ENCODE measurements at places on chromosomes 4 and X.

- peak; percentile 6 for DNase-seq
These were observed 2184.4 kb upstream of the TENM3 start for GRCh38 chr4:180058691-180059215.

DNA sequence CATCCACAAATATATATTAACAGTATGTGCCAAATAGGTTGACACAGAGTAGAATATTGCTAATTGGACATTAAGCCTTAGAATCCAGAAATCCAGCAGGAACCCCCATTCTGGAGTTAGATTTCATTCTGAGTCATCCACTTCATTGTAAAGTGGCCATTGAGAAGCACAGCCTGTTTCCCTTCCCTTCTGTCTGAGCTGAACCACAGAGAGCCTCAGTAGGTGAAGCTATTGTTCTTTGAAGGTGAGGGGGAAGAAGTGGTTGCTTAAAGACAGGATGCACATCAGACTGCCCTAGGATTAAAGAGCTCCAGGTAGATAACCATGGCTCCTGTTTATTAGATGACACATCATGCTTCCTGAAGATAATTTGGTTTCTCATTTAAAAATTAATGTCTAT, 30.6 kb upstream of the MCF2 start:
- DNase-seq: peak; percentile 2

GRCh38 chr4:5798462-5798861, 87.5 kb downstream of the EVC start:
- no peak for DNase-seq

DNA sequence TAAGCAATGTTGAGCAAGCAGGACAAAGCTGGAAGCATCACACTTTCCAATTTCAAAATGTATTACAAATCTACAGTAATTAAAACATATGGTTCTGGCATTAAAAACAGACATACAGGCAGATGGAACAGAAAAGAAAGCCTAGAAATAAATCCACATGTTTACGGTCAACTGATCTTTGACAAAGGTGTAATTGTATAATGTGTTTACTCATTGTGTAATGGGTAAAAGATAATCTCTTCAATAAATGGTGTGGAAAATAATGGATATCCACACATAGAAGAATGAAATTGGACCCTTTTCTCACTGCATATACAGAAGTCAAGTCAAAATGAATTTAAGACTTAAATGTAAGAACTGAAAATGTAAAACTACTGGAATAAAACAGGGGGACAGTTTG, 394.2 kb downstream of the ANKRD50 start:
- DNase-seq: no peak

- no peak for DNase-seq
These were observed 67.4 kb downstream of the ZNF182 start for GRCh38 chrX:47936224-47936939.

DNA sequence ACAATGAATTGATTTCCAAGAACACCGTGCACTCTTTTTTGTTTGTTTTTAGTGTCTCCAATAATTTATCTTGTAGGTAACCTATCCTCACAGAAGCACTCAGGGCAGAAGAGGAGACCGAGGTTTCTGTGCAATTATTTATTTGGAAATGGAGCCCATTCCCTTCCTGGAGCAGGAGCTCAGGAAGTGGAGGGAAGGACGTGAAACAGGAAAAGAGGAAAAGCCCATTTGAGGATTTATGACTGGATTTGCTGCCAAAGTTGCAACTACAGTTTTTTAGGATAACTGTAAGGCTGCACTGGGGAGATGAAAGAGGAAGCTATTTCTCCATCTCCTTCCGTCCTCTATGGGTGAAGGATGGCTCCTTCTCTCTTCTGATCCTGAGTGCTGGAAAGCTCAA, 31.7 kb upstream of the MXRA5 start:
- no peak for DNase-seq

DNA sequence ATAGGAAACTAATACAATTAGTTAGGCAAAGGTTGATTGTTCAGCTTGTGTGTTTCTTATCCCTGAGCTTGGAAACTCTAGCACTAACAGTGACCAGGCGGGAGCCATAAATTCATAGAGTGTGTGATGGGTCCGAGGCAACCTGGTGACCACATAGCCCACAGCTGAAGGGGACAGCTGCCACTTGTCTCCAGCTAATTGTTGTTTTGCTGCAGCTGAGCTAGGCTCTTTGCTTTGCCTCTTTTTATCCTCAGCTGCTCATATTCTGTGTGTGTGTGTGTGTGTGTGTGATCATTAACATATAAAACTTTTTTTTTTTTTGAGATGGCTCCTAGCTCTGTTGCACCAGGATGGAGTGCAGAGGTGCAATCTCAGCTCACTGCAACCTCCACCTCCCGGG, 53.2 kb downstream of the DOCK11 start:
- no peak for DNase-seq

- DNase-seq: no peak
These were observed 101.6 kb downstream of the FAM193A start for GRCh38 chr4:2637956-2638552.

DNA sequence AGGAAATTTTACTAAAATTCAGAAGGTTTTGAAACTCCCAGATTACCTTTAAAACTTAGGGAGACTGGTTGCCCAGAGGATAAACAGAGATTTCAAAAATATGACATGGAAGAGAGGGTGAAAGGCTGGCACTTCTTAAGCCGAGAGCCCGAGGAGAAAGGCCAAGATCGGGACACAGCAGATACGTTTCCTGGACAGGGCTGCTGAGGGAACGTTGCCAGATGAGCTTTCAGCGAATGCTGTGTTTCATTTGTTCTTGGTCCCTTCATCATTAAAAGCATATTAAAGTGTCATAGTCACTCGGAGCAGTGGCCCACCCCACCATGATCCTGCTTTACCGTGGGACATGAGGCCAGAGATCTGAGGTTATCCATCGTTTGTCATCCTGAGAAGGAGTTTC, 37.9 kb upstream of the STOX2 start:
- no peak for DNase-seq

DNA sequence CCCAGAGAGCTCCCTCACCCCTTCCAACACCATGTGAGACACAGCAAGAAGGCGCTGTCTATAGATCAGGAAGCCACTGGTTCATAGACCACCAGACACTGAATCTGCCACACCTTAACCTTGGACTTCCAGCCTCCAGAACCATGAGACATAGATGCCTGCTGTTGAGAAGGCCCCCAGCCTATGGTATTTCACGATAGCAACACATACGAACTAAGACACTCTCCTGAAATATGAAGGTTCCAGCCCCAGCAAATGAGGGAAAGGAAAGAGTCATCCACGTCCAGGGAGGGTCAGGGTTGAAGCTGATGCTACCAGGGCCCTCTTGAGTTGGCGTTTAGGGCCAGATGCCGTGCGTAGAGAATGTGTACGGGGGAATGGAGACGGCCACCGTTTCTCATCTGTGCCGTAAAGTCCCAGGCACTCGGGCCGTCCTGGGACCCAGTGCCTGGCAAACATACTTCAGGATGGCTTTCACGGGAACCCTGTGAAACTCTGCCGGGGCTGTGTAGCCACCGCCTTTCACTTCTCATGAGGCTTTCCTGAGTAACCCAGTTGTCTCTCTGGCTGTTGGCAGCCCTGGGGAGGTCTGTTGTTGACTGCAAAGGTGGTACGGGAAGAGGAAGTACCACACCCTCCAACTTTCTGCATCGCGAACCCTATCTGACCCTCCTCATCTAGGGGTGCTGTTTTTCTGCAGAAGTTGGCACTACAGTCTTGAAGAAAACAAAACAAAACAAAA, 17.7 kb upstream of the P2RY8 start:
- no peak for DNase-seq

GRCh38 chr4:78862314-78862737, 76.9 kb downstream of the PAQR3 start:
- DNase-seq: no peak

DNA sequence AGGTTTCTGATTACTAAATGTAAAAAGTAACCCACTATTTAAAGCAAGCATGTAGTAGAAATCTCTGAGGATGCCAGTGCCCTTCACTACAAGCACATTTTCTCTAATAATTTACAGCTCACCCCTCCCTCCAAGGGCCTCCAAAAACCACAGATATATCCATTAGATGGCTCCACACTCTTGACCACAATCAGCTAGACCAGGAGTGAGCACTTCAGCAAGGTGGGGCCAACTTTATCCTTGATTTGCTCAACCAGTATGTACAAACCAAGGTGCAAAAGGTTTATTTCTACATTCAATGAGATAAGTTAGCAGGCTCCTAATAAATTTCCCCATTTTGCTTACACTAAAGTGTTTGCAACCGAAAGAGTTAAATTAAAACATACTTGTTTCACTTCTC, 35.8 kb downstream of the RFC1 start:
- no peak for DNase-seq

DNA sequence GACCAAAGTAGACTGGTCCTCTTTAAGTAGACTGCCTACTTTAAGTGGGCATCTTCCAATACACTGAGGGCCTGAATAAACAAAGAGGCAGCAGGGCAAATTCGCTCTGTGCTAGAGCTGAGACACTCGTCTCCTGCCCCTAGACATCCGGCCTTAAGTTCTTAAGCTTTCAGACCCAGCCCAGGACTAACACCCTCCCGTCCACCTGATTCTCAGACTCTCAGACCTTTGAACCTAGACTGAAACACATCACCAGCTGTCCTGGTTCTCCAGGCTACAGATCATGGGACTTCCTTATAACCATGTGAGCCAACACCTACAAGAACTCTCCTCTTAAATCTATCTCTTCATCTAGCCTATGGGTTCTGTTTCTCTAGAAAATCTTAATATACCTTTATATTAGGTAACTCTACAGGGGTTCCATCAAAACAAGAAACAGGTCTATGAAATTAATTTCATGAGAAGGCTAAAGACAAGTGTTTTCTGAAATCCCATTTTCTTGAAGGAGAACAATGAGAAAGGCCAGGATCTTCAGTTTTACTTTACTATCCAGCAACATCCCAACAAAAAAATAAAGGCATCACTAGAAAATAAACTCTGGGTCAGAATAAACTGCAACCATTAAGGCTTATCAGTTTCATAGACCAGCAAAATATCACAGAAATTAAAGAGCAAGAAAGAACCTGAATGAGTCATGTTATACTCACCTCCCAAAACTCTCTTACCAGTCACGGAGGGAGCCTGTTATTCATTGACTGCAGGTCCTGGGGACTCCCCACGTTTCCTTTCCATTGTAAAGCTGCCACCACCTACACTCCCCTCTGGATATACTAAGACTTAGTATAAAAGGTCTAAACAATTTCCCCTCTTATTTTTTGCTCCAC, 14.8 kb downstream of the ADGRA3 start:
- DNase-seq: peak; percentile 67

DNA sequence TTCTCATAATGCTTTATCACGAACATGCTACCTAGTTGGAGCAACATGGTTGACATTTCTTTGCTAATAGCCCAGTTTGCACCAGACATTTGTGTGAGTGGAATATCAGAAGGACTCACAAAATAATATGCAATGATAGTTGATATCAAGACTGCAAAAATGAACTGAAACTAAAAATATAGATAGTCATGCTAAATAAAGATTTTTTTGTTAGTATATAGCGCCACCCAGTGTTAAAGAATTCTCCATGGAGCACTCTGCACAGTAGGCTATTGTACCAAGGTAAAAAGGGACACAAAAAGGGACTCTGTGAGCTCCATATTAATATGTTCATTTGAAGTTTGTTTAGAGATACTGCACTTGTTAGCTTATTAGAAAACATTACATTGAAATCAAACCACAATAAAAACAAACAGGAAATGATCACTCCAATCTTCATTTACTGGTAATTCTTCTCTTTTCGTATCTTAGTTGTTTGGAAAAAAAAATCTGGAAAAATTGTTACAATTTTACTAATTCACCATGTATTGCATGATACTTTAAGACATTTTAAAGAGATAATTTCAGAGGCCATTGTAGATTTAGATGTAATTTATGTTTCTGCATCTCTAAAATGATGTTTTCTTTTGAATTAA, 1509.6 kb downstream of the ADGRL3 start:
- DNase-seq: no peak

GRCh38 chrX:40165206-40165605, 67.4 kb upstream of the BCOR start:
- DNase-seq: no peak

DNA sequence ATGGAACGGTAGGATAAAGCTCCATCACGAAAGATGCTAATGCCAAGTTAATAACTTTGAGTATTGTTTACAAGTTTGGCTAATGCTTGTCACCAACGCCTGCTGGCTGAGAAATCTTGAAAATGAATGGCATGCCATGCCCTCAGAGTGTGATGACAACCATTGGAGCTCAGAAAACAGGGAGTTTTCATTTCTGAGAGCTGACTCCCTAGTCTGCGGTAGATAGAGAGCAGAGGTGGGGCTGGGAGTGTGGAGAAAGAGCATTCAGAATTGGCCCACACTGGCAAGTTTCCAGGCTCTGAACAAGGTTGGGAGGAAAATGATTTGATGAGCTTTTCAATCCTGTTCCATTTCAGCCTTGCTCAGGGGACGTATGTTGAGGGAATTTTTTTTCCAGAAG, 183.9 kb downstream of the CPEB2 start:
- peak; percentile 23 for DNase-seq

DNA sequence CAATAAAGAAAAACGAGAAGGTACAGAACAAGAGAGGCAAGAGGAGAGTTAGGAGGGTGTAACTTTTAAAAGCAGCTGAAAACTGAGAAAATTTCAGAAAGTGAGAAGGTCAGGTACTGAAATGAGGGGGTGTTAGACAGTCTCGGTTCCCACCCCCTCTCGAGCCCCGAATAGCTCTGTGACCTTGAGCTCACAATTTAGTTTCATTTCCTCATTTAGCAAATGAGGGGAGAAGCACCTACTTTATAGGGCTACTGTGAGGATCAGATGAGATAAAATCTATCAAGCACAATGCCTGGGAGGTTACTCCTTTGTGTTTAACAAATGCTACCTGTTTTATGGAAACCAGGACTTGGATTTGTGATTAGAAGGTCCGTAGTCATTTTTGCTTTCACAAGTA, 4.9 kb downstream of the UGT8 start:
- DNase-seq: no peak

DNA sequence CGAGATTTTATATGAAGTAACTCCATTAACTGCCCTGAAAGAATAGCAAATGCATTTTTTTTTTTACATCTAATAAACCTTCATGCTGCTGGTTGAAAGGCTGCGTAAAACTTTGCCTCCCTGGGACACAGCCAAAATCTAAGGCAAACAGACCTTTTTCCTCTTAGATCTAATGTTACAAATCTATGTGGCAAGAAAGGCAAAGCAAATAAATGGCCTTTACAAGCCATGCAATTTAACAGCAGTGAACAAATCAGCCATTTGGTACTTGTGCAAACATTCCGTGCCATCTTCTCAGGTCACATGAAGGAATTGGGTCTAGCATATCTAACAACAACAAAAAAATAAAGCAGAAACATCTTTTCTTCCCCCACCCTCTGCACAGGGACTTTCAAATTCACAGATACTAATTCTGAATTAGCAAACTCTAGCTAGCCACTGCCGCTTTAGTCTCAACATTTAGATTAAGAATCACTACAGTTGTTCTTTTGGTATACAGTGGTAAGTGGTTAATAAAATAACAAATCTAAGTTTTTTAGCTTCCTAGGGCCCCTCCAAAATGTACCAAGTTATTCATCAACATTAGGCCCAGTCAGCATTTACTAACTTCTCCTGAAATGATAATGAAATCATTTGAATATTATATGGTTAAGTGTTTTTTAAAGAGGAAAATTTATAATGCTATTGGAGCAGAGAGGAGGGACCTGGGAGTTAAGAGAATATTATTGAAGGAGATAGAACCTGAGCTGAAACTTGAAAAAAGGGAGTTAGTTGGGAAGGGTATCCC, 593.8 kb downstream of the SMARCA1 start:
- DNase-seq: no peak
